ENCODE measurements at places on chromosomes 11 and 22. TPM values are rescaled to one million over a fixed set of nuclear protein-coding genes. Genes with fewer than 3 reads are reported as not detected.

- DNase-seq: no peak
These were observed 376.5 kb downstream of the NXPE2 start for GRCh38 chr11:115054570-115055538.

- peak; percentile 65 for DNase-seq
These were observed 9.2 kb upstream of the AIFM3 start for GRCh38 chr22:20957683-20958431.

GRCh38 chr11:76790251-76790650, 7.1 kb downstream of the TSKU start:
- no peak for DNase-seq

GRCh38 chr11:43790444-43790794, 90.2 kb upstream of the ALKBH3 start:
- no peak for DNase-seq

- no peak for DNase-seq
These were observed 23.6 kb upstream of the LMO2 start for GRCh38 chr11:33915526-33915925.

DNA sequence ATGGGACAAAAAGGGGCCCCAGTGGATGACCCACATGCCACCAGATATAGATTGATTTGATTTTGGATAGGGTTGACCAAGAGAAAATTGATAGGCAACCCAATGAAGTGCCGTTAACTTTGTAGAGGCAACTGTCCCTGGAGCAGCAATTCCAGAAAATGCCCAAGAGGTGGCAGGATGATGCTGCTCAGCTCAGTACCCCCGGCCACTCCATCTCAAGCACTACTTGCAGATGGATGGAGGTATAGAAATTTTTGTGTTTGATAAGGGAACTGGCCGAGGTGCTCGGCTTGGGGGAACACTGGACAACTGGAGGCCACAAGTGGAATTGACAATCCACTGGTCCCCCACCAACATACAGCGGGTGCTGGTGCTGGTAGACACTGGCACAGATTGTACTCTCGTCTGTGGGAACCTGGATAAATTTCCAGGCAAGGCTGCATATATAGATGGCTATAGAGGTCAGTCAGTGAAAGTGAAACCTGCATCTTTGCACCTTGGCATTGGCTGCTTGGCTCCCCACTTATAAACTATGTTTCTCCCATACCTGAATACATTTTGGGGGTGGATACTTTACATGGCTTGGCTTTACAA, 86.3 kb downstream of the CCDC83 start:
- DNase-seq: peak; percentile 66

- DNase-seq: no peak
These were observed 40.5 kb downstream of the MTMR2 start for GRCh38 chr11:95883381-95883780.

DNA sequence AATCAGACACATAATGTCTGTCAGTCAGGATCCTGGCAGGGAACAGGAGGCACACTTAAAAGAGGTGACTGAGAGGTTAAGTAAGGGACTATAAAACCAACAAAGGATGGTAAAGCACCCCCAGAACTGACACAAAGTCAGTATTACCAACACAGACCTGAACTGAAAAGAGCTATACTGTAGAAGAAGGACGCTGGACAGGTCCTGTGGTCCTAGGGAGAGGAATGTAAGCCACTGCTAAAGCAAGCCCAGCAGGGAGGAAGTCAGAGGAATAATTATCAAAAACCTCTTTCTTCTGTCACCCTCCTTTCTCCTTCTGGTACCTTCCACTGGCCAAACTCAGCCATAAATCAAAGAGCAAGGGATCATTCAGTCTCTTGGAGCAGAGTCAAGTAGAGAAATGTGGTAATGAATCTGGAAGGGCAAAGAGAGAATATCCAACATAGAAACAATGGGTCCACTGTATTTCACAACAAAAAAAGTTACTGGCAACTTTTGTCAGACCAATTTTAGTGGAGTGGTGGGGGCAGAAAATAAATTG, 33.4 kb upstream of the ANGPTL5 start:
- DNase-seq: peak; percentile 21

DNA sequence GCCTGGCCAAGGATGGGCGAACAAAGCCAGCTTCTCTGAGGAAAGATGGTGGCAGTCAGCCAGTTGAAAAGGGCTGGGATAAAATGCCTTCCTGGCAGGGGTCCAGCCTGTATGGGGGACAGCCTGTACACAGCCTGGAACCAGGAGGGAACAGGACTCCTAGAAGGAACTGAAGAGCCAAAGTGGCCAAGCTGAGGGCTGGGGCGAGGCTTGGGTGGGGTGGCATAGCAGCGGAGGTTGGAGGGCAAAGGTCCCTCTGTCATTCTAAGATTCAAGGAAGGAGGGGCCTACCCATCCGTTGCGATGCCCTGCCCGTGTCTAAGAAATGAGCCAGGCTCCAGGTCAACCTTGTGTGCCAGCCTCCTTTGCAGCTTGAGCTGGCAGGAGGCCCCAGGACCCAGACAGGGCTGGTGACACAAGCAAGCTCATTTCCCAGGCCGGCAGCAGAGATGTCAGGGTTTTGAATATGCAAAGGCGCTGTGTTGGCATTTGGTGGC, 22.6 kb downstream of the FADD start:
- DNase-seq: no peak

- no peak for DNase-seq
These were observed 761.5 kb downstream of the NTM start for GRCh38 chr11:132131961-132132360.

DNA sequence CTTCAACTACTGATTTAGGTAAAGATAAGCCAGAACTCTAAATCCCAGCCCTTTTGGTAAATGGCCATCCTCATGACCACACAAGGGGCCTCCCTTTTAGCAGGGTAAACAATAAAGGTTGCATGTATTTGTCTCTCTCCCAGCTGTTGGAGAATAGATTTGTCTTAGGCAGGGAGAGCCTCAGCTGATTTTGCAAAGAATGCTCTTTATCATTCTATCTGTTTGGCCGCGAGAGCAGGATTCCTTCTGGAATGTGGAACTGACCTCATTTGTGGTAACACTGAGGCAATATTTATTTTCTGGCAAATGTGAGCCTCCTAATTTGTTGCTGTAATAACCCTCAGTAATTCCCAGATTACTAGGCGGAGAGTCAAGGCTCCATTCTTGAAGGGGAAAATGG, 15.3 kb downstream of the PTS start:
- no peak for DNase-seq

DNA sequence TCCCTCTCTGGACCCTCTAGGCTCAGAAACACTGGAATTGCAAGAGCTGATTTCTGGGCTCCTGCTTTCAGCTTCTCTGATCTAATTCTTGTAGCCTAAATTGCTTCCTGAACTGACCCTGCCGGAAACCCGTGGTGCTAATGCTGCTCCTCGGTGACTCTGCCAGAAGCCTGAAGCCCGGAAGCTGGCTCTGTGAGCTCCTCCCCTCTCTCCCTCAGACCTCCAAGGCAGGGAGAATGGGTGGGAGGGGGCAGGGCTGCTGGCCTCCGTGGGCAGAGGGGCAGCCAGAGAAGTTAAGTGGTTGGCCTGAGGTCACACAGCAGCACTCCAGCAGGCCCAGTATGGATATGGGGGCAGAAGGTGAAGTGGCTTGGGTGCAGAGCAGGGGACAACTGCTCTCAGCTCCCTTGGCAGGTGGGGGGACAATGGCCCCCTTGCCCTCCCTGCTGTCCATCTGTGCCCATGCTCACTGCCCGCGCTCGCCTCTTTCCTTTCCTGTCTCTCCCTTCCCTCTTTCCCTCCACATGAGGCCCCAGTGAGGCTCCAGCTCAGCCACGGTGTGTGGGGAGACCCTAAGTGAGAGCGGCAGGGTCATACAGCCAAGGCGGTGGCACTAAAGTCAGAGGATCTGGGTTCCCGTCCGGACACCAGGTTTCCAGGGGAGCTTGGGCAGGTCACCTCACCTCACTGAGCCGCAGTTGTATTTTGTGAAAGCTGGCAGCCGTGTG, 16.2 kb downstream of the CAPN5 start:
- DNase-seq: no peak

DNA sequence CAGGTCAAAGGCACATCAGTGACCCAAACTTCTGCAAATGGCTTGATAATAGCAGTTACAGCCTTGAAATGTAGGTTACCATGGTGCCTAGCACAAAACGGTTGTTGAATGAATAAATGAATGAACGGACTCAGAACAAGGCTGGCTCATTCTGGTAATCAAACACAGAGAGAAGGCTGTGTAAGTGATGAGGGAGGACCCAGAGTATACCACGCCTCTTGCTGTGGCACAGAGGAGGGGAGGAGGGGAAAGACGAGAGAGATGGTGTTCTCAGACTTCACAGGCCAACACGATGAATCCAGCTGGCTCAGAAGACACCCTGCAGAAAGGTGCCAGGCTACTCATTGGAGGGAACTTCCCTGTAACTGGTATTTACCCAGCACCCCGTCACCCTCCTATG, 38.3 kb downstream of the PC start:
- no peak for DNase-seq

DNA sequence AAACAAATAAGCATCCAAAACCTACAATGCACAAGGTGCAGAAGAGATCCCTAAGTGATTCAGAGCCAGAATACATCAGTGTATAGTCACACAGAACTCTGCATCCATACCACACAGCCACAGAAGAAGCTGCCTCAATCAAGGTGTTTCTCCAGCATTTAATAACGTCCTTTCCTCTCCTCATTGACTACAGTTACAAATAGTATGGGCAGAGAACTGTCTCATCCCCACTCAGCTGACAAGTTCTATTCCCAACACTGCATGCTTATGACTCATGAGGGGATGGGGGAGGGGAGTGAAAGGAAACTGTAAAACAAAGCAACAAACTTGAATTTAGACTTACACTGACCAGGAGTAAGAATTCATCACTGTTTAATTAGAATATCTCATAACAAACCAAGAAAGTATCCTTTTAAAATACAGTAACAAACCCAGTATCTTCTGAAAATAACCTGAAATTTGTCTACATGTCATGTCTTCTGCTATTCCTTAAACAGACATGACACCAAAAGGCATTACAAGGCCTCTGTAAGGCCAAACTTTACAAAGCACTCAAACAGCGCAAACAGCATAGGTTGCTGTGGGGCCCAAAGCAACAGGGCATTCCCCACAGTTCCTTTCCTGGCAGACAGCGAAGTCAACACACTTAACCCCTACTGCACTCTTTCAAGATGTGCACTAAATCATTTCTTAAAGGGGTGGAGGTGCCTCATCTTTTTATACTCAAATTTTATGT, 29.3 kb downstream of the CELF1 start:
- DNase-seq: no peak

DNA sequence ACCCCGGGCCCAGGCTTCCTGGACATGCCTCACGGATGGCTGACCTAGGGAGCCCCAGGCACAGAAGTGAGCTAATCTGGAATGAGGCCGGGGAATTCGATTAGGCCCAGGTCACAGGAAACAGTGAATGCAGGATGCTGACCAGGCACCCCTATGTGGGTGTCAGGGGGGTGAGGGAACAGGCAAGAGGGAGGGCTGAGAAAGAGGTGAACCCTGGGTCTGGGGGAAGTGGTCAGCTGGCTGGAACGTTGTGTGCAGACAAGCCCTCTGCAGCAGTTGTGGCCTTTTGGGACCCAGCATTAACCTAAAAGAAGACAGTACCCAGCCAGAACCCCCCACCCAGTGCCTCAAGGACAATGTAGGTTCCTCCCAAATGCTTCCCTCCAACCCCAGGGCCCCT, 8.1 kb downstream of the SERHL2 start:
- no peak for DNase-seq

GRCh38 chr22:18078329-18079041, 695 bp downstream of the PEX26 start:
- no peak for DNase-seq

DNA sequence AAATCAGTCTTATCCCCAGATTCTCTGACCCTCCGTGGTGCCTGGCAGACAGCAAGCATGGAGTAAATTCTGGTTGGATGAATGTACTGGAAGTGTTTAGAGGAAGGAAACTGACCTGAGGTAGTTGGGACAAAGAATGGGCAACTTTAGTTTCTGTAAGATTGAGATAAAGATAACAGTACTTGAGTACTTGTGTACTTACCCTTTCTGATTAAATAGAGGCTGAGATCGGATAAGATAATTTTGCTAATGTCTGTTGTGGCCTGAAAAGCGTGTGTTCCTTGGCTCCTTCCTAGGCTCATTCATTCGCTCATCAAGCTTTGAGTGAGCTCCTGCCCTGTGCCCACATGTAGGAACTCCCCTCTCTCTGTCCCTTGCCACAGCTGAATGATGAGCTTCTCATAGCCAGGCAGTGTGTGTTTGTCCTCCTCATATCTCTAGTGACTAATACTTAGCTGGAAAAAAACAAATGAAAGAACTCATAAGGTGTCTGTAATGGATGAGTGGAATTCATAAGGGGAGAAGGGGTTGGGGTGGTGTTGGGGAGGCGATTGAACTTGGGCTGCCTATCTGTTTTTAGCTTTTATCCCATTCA, 118.1 kb downstream of the DBX1 start:
- DNase-seq: no peak

- peak; percentile 87 for DNase-seq
These were observed at the start of gene SUN2 for GRCh38 chr22:38755911-38756532. SUN2 (minus strand) TSS chr22:38755998; CDS start chr22:38752628, 3,370 bp downstream.

DNA sequence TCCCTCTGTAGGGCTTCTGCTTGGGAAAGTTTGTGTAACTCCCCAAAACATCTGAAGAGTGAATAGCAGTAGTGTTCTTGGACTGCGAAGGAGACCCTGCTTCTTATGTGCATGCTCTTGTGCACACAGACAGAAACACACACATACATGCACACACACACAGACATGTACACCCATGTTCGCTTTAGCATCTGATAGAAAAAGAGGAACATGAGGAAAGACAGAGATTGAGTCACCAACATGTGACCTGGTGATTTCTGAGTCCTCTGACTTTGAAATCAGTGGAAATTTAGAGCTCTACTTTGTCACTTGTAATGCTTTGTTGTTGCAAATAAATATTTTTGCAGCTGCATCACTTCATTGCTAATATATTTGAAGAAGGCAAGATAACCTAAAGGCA, 23.8 kb downstream of the CD44 start:
- DNase-seq: no peak

DNA sequence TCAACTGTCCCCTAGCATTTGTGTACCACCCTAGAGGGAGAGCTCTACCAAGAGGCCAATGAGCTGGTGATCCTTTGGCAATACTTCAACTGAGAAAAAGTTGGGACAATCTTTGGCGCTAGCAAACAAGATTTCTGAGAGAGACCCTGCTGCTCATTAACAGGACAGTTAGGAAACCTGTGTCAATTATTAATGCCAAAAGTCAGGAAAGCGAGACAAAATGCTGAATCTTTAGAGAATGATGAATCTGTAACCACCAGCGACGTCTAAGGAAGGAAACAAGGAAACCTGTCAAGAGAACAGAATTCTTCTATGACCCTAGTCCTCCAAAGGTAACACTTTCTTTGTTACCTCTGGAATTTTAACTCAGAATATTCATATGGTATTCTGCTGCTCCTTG, 19.9 kb downstream of the LARGE2 start:
- DNase-seq: no peak

GRCh38 chr11:118148240-118148639, 4.4 kb downstream of the SCN4B start:
- DNase-seq: no peak

- no peak for DNase-seq
These were observed 2.0 kb downstream of the RIC8A start for GRCh38 chr11:209275-210121.

The POLD4 gene
- total RNA-seq: 17.8 TPM

The CCDC157 gene
- total RNA-seq: 11.1 TPM

The VWA5A gene
- total RNA-seq: 27.3 TPM

The GPR83 gene
- total RNA-seq: 0.03 TPM

The TMEM80 gene
- total RNA-seq: 42.7 TPM

The CD6 gene
- total RNA-seq: not detected

The TRIM64C gene
- total RNA-seq: not detected

The SHANK3 gene
- 3.6 TPM for total RNA-seq

Measured in neural progenitor cell (in vitro differentiated cells).